ENCODE measurements at places on chromosomes 6 and 20.

DNA sequence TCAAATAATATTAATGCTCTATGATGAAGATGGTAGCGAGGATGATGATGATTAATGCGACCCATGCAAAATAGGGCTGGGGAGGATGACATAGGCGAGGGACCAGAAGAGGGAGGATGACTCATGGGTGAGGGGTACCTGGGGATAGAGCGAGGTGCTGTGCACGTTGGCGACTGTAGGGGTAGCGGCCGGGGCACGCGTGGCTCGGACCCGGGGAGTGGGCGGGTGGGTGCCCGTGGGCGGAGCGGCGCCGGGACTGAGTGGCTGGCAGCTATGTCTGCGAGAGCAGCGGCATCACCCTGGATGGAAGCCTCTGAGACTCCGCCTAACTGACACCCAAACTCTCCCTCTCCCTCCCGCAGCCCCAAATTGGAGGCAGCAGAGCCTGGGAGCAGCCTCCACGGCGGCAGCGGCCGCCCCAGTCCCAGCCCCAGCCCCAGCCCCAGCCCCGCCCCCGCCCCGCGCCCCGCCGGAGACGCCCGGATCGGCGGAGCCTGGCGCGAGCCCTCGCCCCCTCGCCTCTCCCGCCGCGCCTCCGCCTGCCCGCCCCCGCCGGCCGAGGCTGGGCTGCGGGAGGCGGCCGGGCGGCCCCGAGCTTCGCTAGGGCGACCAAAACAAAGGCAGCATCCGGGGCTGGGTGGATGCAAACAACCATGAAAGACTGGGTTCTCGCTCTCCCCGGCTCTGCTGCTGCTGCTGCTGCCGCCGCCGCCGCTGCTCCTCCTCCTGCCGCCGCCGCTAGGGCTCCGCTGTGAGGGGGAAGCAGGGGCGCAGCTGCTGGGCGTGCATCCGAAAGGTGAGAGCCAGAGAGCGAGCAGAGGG, at the start of gene RIMS1:
Gene RIMS1 (plus strand): TSS at position 367 of the 822 bp plus-strand sequence. CDS start 474 bp downstream, outside the sequence.
- peak; percentile 16 for DNase-seq

DNA sequence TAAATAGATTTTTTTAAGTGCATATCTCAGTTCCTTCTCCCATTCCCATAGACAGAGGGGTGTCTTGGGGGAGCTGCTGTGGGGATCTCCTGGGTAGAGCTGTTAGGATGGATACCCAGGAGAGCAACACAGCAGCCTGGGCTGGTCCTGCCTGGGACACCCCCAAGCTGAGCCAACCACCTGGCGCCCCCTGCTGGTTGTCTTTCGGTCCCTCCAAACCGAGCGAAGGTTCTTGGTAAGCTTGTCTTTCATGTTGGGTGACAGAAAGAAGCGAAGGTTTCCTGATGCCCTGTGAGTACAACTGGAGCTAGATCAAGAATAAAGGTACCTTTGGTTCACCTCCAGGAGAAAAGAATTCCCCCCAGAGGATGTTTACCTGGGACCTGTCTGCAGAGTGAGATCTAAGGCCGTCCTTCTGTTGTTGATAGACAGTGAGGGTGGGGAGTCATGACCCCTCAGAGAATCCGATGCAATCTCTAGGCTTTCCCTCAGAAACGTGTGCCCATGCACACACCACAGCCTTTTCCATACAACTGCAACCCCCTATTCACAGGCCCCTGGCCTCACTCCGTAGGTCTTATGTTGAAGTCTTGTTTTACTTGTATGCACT, 50.8 kb downstream of the SNX9 start:
- DNase-seq, result peak; percentile 39

DNA sequence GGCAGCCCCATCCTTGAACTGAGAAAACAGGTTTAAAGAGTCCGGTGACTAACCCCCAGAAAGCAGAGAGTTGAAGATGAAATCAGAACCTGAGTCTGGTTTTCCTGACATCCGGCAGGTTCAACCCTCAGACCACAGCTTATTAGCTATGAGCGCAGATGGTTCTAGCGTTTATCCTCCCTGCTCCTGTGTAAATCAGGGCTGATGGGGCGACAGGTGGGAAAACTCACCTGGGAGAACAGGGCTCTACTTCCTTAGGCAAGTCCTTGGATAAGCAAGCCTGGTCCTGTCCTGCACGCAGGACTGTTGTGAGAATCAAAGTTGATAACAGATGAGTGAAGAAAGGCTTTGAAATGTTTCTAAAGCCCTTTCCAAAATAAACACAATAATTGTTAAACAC, 31.4 kb downstream of the GHRH start:
- DNase-seq, result no peak

DNA sequence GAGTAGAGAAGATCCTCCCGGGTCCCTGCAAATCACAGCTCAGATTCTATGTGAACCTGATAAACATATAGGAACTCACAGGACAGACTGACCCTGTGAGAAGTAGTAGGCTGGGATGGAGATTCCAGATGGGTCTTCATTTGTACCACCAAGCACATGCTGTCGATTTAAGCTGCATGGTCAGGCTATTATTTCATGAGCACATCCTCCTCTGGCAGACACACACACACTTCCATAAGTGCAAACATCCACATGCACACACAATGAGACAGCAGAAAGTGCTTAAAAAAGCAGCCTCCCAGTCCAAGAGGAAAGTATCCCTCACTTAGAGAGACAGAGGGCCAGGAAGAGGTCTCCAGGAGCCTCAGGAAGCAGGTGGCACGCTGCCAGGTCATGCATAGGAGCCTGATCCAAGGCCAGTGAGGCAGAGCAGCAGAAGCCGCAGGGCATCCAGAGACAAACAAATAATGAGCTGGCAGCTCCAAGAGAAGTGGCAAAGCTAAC, 131.8 kb downstream of the UNC5CL start:
- peak; percentile 74 for DNase-seq

- no peak for DNase-seq
These were observed 1.7 kb upstream of the GMPR start for GRCh38 chr6:16236631-16237199.

- no peak for DNase-seq
These were observed 43.3 kb downstream of the SOX4 start for GRCh38 chr6:21636876-21637275.

DNA sequence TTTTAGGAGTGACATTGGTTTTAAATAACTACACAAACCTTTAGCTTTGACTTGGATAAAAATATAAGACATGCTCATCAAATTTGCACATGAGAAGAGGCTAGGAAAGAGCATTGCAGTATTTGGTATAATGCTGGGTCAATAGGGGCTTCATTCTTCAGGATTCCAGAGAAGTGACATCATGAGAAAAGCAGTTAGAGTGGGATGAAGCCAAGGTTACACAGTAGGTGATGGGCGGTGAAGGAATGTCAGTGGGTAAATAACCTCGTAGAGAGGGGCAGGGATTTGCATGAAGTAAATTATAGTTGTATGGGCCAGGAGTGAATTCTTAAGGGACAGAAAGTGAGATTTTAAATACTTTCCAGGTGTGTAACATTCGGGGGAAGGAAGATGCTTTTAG, 216.2 kb downstream of the RFPL4B start:
- no peak for DNase-seq

DNA sequence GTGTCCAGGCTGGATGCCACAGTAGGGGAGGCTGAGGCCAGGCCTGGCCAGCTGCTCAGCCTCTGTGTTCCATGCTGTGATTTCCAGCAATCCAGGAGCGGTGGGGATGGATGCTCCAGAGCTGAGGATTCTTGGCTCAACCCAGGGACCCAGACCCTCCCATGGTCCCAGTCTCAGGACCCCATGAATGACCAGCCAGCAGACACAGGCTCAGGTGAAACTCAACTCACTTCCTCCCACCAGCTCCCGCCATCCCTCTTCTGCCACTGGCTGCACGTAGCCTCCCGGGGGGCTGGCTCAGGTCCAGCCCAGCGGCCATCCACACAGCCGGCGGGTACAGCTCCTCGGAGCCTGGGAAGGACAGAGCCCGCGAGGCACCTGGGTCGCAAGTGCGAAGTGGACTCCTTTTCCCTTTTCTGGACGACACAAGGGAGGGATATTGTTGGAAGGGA, 54.5 kb upstream of the DACT2 start:
- peak; percentile 57 for DNase-seq

GRCh38 chr6:11386726-11387125, 150.8 kb upstream of the TMEM170B start:
- DNase-seq, result no peak

DNA sequence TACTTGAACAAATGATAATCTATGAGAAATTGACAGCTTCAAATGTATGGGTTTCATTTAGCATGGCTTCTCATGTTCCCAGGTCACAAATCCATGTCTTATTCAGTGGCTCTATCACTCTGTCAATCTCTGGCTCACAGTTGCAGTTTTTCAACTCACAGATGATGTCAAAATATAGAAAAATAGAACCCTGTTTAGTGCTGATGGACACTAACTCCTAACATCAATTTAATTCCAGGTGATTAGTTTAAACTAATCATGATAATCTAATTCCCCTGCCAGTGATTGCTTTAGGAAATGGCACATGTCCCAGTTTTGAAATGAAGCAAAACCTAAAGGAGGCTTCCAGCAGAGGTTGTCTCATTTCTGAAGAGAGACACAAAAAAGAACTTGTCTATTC, 13.0 kb downstream of the KHDC1 start:
- no peak for DNase-seq

DNA sequence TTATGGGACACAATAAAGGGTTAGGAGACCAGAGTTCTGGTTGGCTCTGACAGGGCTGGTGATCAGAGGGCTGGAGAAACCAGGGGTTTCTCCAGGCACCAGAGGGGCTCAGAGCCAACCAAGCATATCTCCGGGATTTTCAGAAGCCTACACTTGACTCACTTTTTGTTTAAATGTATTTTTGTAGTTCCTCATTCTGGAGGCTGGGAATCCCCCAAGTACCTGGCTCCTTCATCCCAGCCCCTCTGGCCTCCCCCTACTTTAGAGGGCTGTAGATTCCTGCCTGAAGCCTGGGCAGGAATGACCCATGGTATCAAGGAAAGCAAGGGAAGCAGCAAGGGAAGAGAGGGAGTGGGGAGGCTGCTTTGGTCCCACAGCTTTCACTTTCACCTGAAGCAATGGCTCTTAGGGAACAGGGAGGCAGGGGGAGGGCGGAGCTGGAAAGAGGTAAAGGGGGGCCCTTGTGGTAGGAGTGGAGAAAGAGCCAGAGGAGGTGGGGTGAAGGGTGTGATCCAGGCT, 973 bp downstream of the CD40 start:
- DNase-seq, result no peak

- DNase-seq, result no peak
These were observed 864.2 kb downstream of the KIF16B start for GRCh38 chr20:15708984-15709598.

GRCh38 chr6:12344961-12345693, 55.0 kb downstream of the EDN1 start:
- no peak for DNase-seq

- DNase-seq, result no peak
These were observed 92.8 kb upstream of the RNF217 start for GRCh38 chr6:124869416-124869815.
